M059J (cell line): ENCODE measurements at places on chromosomes 3 and 15. TPM values are rescaled to one million over a fixed set of nuclear protein-coding genes. Genes with fewer than 3 reads are reported as not detected.

Gene GP9
- not detected in 2 replicates for total RNA-seq

- DNase-seq = no peak
These were observed 469.1 kb downstream of the SOX2 start for GRCh38 chr3:182180654-182181385.

Gene SMCO1
- 0.05 TPM in 1 of 2 replicates, not detected in the other for total RNA-seq

DNA sequence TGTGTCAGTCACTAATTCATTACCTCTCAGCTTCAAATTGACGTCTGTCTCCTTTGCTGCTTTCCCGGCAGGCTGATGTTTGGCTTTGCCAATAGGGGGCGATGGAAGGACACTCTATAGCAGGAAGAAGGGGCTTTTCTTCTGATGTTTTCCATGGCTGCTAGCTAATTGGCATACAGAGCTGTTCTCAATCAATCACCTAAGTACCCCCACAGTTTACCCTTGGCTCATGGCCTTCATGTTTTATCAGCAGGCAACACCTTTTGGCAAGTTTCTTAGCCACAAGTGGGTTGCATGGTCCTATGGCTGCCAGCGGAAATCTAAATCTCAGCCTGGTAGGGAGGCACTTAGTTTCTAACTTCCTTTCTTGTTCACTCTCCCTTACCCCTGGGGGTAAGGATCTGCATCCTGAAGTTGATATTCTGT lies 45.0 kb downstream of the ESYT3 start:
- DNase-seq = peak; percentile 44

Gene GCSAM
- total RNA-seq = not detected in 2 replicates

DNA sequence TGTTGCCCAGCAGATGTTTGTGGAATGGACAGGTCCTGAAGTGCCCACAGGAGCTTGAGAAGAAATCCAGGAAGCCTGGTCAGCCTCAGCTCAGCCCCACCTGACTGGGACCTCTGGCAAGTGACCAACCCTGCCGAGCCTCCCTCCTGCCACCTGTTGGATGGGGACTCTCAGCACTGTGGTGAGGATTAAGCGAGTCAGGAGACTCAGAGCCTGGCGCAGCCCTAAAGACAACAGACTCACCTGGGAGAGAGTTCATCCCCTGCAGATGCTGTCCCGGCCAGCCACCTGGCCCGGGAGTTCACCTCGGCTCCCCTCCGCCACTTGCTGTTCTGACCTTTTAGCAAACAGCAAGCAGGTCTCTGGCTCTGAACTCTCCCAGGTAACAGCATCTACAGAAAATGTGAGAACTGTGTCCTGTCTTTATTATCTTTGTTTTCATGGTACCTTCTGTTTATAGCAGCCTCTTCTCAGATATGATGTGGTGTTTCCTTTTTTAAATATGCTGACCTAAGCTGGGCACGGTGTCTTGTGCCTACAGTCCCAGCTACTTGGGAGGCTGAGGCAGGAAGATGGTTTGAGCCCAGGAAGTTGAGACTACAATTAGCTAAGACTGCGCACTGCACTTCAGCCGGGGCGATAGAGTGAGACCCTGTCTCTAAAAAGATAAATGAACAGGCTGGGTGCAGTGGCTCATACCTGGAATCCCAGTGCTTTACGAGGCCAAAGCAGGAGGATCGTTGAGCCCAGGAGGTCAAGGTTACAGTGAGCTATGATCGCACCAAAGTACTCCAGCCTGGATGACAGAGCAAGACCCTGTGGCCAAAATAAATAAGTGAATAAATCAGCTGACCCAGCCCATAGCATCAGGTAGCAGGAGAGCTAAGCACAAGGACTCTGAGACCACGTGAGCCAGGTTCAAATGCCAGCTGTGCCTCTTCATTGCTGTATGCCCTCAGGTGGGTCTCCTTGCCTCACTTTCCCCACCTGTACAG lies 32.4 kb upstream of the SLC6A6 start:
- peak; percentile 36 for DNase-seq

DNA sequence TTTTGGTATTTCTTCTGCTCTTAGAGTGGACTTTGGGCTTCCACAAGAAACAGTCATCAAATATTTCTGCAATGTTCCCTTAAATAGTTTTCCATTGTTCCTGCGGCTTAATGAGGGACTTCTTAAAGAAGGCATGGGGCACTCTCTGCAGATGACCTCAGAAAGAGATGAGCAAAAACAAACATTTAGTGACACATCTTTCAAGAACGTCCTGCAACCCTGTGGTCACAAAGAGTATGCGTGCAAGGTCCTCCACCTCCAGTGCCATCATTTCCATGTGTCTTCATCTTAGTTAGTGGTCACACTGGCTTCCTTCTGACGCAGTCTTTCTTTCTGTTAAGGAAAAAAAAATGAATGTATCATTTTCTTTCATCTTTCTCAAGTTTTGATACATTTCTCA lies 56.2 kb downstream of the GREM1 start:
- peak; percentile 99 for DNase-seq

- DNase-seq = no peak
These were observed 118.7 kb downstream of the TMEM266 start for GRCh38 chr15:76178296-76179000.

DNA sequence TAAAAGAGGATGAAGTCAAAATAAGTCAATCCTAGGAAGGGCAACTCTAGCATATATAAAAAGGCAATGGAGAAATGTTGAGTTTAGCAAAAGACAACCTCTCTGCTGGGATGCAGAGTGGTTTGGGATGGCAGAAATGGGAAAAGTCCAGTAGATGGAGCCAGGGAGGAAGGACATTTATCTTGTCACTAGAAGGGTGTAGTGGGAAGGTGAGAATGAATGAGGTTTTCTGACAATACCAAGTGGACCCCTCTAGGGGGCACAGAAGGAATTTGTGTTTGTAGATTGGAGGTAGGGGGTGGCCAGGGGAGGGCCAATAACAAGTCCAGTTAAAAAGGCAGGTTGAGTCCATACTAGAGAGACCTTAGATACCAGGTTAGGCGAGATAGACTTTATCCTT lies 80.0 kb downstream of the THSD4 start:
- peak; percentile 34 for DNase-seq

- DNase-seq = no peak
These were observed 157.3 kb downstream of the IGF1R start for GRCh38 chr15:98805434-98806274.

- no peak for DNase-seq
These were observed 1.4 kb downstream of the ACSBG1 start for GRCh38 chr15:78232951-78233350.

DNA sequence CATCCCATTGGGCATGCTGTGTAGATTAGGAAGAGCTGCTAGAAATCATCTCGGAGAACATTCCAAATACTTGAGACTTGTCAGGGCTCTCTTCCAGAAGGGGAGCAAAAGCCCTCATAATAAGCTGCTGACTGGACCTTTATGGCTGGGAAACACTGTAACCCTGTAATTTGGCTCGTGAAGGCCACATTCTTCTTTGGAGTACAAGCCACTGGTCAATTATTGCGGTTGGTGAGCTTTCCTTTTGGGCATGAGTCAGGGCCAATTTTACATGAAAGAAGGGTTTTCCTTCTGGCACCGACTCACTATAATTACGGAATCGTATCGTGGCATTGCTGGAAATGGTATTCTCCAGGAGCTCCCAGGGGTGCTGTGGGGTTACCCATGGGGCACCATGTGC lies 434.5 kb upstream of the RGMA start:
- DNase-seq = peak; percentile 65

DNA sequence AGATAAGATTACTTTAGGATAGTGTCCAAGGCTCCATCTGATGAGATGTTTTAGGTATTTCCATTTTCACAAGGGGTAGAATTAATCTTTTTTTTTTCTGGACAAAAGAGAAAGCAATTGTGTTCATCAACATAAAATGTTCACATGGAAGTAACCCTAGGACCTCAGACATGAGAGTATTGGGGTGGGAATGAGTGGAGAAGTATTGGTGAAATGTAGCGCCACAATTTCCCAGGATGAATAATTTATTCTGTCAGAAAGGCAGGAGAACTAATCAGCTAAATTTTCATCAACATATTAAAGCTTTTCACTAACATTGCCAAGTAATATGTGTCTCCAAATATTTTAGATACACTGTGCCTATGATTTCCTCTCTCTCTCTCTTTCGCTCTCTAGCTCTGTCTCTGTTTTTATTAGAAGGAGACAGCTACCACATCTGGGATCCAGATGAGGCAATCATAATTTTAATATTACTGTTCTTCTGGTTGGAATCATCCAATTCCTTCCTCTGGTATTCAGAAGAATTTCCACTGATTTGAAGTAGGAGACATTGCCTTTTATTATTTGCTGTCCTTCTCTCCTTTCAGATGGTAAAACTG lies 21.6 kb upstream of the ZNF280D start:
- DNase-seq = no peak

- DNase-seq = no peak
These were observed 80.9 kb downstream of the STT3B start for GRCh38 chr3:31613654-31614053.

GRCh38 chr3:20160230-20160629 lies 25.8 kb downstream of the SGO1 start:
- no peak for DNase-seq

Gene EPHB3
- total RNA-seq = 1.1 and 1.2 TPM in 2 replicates

GRCh38 chr3:185807445-185808068 lies 17.3 kb downstream of the IGF2BP2 start:
- DNase-seq = peak; percentile 96

Gene RCCD1
- total RNA-seq = 6.4 and 13.0 TPM in 2 replicates

Gene BCHE
- total RNA-seq = 4.0 and 8.0 TPM in 2 replicates

Gene GRK7
- total RNA-seq = not detected in 2 replicates

DNA sequence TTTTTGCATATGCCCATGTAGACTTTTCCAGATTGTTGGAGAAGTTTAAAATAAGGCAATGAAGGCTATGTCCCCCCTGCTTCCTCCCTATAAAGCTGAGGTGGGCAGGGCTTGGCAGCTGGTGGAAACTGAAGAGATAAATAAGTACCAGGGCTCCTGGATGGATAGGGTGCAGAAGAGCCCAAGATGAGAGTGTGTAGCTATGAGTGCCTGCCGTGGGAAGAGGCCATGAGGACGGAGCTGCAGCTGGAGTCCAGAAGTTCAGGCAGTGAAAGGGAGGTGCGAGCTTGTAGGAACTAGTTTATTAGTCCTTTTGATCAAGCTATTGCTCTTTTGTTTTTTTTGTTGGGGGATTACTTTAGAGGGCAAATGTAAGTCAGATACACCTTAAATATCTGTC lies 52.4 kb downstream of the PHLDB2 start:
- DNase-seq = no peak

- no peak for DNase-seq
These were observed 37.4 kb upstream of the VEPH1 start for GRCh38 chr3:157540656-157541055.

Gene FOXL2
- 0.22 and 2.3 TPM in 2 replicates for total RNA-seq

GRCh38 chr15:53739651-53740050 lies 19.8 kb downstream of the WDR72 start:
- no peak for DNase-seq

DNA sequence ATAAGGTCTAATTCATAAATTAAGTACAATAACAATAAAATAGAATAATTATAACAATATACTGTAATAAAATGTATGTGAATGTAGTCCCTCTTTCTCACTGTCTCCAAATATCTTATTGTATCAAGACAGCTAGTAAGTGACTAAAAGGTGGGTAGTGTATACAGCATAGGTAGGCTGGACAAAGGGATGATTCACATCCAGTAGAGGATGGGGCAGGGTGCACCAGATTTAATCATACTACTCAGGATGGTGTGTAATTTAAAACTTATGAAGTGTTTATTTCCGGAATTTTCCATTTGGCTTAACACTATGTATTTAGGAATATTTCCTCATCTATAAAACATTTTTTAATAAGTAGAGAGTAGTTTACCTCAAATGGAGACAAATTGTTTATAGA lies 876.1 kb upstream of the CADM2 start:
- no peak for DNase-seq

DNA sequence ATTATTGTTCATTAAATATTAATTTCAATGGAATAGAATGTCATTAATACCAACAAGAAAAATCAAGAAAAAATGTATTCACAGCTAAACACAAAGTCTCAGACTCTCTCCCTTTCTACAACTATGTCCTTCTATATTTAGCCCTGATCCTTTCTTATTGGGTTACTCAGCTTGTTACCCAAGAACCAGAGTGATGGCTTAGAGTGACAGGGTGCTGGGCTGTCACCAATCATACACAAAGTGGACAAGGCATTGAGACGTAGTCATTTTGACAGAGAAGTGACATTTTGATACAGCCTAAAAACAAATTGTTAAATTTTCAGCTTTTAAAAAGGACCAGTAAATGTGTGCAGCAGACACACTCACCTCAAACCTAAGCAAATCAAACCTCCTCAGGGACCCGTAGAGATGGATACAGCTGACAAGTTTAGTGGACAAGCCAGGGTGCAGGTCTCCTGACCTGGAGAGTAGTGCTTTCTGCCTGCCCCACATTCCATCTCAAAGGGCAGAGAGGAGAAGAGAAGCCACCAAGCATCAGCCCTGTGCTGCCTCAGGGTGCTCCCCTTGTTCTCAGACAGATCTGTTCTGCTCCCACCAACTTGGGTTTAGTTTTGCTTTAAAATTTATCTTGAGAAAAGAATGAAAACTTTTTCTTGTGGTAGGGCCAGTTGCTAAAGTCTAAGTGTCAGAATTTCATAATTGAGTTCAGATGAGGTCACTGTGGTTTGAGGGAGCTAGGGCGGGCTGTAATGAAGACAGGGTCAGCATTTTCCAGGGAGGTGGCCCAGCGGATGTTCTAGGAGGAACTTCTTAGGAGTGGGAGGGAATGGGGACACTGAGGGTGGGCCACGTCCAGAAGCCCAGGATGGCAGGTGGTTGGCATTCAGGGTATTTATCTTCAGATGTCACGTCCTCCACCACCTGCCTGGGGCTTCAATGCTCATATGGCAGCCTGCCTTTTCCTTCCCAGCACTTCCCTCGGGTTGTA lies 136.5 kb upstream of the TBL1XR1 start:
- no peak for DNase-seq

DNA sequence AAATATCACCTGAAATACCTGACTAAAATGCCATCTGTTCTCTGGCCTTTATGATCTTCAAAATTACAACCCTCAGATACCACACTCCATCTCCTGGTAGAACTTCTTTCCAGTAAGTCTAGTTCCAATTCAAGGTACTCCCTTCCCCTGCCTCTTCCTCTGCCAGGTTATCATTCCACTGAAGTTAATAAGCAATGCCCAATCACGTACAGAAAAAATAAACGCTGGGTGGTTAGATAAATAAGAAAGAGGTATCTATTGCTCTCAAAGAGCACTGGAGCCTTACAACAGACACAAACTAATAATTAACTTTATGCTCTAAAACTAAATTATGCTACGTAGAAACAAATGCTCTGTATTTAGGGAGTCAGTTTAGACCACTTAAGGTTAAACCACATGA lies 112.5 kb downstream of the MYO9A start:
- no peak for DNase-seq

Gene SLC27A2
- total RNA-seq = 43.0 and 60.3 TPM in 2 replicates

Gene ATRIP
- total RNA-seq = 4.9 and 7.2 TPM in 2 replicates
